NCI-H2081 (cell line): ENCODE measurements at places on chromosomes 1 and 21.

- no peak for DNase-seq
These were observed 11.8 kb upstream of the TTC22 start for GRCh38 chr1:54812801-54813484.

DNA sequence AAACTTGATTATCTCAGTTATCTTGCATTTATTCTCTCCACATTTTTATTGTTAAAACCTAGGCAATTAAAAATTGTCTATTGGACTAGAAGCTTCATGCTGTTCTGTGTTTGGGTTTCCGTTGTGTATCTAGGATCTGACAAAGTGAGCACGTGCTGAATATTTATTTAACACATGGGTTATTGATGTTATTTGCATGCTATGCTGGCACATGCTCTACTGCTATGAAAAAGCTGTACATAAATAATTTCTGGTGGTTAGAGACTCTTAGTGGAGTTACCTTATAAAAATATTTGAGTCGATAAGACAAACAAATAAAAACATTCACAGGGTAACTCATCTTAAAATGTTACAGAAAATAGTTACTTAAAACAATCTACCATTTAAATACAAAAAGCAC, 1769.7 kb downstream of the MRPL39 start:
- no peak for DNase-seq

DNA sequence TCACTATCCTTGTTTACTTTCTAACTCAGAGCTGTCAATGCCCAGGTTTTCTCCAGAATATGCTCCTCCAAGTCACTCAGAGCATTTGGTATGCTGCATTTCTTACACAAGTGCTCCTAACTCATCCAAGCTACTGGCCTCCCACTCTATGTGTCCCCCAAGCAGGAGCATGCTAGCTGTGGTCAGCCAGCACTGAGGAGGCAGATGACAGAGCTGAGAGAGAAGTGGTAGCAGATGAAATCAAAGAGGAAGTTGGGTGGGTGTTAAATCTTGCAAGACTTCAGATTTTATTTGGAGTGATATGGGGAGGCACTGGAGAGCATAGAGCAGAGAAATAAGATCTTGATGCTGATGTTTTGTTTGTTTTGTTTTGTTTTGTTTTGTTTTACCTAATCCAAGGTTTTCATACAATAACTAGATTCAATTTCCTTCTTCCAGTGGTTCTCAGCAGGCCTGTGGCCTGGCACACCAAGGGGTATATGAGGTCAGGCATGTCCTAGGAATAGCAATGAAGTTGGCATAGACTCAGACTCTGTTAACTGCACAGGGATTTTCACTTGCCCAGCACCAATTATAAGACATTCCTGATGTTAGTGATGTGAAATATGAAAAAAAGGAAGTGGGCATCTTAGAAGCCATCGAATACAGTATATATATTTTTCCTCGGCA, 3.1 kb upstream of the PGBD5 start:
- DNase-seq = no peak

- DNase-seq = no peak
These were observed 130.5 kb downstream of the ETS2 start for GRCh38 chr21:38936240-38936639.

- no peak for DNase-seq
These were observed 231.6 kb downstream of the TPR start for GRCh38 chr1:186143481-186143880.

GRCh38 chr1:151406176-151406575, 6.8 kb downstream of the PSMB4 start:
- no peak for DNase-seq

GRCh38 chr1:2236695-2237677, 8.9 kb downstream of the SKI start:
- DNase-seq = peak; percentile 28

DNA sequence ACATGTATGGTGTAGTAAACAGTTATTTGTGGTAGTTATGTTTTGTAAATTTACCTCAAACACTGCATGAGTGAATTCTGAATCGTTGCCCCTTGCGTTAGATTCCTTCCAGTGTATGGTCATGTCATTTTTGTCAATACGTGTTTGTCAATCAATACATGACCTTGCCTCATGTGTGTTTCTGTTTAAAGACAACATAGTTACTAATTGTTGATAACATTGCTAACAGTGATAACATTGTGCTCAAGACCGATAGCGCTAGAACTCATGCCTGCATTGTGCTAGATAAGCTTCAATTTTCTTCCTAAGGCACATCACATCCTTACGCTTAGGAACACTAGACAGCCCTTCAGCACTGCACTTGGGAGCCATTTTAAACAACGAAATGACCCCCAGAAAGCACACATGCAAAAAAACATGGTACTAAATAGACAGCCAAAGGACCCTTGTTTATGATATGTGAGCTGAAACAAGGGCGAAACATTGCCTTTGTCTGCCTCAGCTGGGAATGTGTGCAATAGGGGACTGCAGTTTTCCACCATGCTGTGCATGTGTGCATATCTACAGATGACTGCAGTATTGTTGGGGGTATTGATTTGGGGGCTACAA, 37.3 kb downstream of the MRPS6 start:
- no peak for DNase-seq

- DNase-seq = peak; percentile 9
These were observed 52.7 kb downstream of the PKN2 start for GRCh38 chr1:88736633-88737248.

- no peak for DNase-seq
These were observed 143.5 kb downstream of the ASTN1 start for GRCh38 chr1:177020851-177021589.

DNA sequence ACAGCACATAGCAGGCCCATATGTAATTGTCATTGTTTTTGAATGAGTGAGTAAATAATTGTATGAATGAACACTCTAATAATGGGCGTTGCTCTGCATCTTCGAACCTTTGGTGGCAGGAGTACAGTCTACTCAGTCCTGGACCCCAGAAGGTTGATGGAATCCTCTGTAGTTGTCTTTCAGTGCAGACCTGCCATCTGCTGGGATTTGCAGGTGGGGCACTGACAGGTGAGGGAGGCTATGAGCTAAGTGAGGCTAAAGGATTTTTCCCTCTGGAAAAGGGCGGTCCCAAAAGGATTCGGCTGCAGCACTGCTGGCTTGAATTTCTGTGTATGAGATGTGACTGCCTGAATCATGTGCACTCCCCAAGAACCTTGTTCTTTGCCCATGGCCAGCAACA, 53.4 kb downstream of the PLXNA2 start:
- no peak for DNase-seq

GRCh38 chr1:49854741-49855140, 169.0 kb downstream of the AGBL4 start:
- peak; percentile 73 for DNase-seq

- DNase-seq = no peak
These were observed 33.6 kb upstream of the FOXE3 start for GRCh38 chr1:47382399-47382983.

- DNase-seq = peak; percentile 59
These were observed 49.9 kb upstream of the GUCA2A start for GRCh38 chr1:42214447-42214871.

- no peak for DNase-seq
These were observed 34.9 kb downstream of the SYF2 start for GRCh38 chr1:25197235-25197975.
